Renal pelvis (tissue), 12 donors: ENCODE measurements at places on chromosomes 1 and 21. TPM values are rescaled to one million over a fixed set of nuclear protein-coding genes. Genes with fewer than 3 reads are reported as not detected.
A peak's percentile ranks its signal among the peaks of the same experiment; 100 is the strongest.

LY9 gene
- 0.07 TPM for polyA plus RNA-seq

DR1 gene
- 58.0 TPM for polyA plus RNA-seq

GLIS1 gene
- polyA plus RNA-seq = 3.9 TPM

FAM163A gene
- polyA plus RNA-seq = 0.76 TPM

C1orf226 gene
- polyA plus RNA-seq = 18.0 TPM

CCDC17 gene
- polyA plus RNA-seq = 2.2 TPM

DNA sequence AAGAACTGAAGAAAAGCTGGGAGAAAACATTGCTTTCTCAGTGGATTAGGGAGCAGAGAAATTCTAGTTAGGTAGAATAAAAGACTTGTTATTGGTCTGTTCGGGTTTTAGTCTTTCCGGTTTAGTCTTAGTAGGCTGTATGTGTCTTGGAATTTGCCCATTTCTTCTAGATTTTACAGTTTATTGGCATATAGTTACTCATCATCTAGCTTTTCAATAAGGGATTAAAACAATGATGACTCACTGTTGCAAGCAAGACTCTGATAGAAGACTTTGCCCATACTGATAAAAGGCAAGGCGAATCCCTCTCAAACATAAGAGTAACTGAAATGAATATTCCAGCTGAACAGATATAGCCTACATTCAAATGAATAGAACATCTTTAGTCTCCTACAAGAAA, 62.3 kb downstream of the GPR137B start:
- no peak for DNase-seq

DNA sequence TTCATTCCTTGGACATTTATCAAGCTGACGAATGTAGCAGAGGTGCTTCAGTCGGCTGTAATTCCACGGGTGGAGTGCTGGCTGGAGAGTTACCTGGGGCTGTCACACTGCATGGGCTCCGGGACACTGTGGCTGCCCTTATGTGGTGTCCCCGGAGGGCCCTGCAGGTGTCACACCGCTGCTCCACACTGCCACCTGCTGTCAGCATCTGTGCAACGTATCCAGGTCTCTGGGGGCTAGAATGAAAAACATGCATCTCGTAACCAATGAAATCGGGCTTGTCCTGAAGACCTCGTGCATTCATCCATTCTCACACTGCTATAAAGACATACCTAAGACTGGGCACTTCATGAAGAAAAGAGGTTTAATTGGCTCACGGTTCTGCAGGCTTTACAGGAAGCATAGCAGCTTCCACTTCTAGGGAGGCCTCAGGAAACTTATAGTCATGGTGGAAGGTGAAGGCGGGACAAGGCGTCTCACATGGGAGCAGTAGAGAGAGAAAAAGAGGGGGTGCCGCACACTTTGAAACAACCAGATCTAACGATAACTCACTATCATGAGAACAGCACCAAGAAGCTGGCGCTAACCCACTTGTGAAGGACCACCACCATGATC, 46.7 kb upstream of the PCBP3 start:
- no peak for DNase-seq

DNA sequence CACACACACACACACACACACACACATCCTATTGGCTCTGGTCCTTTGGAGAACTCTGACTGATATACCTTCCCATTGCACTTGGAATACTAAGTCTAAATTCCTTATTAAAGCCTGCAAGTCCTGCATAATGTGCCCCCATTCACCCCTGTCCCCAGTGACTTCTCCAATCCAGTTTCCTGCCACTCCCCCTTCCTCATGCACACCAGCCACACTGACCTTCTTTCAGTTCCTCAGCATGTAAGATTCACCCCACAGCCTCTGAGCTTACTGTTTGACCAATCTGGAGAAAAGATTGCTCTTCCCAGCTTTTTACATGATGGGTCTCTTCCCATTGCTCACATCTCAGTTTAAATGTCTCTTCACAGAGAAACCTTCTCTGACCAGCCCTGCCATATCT, 146.6 kb downstream of the TBX15 start:
- no peak for DNase-seq

GRCh38 chr1:78436961-78437360, 53.8 kb upstream of the PTGFR start:
- DNase-seq = no peak

- DNase-seq = no peak
Observed at GRCh38 chr1:26789612-26789865, 1.8 kb downstream of the PIGV start.

GRCh38 chr1:185646202-185646683, 87.9 kb upstream of the HMCN1 start:
- peak; percentile 96 for DNase-seq

DNA sequence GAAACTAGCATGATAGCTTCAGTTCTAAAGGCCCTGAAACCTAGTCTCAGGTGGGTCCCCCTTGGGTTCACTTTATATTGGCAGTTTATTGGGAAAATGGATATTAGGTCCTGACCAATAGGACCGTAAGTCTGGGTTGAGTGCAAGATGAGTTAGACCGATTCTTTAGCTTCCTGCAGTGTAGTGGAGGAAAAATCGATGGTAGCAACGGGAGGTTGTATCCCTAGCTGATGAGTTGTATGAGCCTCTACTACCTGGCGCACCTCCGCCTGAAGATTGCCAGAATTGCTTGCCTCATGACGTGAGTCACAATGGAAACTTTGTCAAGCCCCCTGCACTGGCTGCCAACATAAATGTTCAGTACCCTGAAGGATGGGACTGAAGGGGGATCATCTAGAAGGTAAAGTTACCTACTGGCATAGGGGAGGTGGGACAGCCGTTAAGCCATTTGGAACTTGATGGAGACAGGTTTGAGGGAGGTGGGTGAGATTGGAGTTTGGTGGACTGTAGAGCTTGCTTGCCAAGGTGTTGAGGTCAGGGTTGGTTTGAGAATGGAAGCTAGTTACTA, 3.9 kb downstream of the RCC1 start:
- DNase-seq = no peak
